Neural crest cell (in vitro differentiated cells): ENCODE measurements at places on chromosomes 2 and 18. TPM values are rescaled to one million over a fixed set of nuclear protein-coding genes. Genes with fewer than 3 reads are reported as not detected.

GRCh38 chr2:172790404-172790803 lies 54.8 kb downstream of the RAPGEF4 start:
- no peak for DNase-seq
- H3K27me3 ChIP-seq, result no peaks in the 10 kb centered on the region
- H3K4me1 ChIP-seq, result no peaks in the 10 kb centered on the region
- no peaks in the 10 kb centered on the region for H3K36me3 ChIP-seq
- no peak overlapping the region for H3K27ac ChIP-seq
- no peak overlapping the region for H3K4me3 ChIP-seq

DNA sequence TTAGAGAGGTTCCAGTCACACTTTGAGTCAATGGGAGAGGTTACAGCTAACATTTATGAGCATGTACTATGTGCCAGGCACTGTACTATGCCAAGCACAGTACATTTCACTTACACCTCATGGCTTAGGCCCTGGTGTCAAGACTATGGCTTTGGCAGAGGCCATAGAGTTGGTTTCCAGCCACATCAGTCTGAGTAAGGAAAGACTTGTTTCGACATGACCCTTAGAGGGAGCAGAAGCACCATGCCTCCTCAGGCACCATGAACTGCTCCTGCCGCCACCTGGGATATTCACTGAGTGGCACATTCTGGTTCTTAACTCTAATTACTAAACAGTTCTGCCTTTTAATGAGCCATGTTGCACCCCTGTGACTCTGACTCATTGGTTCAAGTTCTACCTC lies 12.7 kb downstream of the DGUOK start:
- H3K27ac ChIP-seq, result no peak overlapping the region
- no peak for DNase-seq
- peaks cover 7% of the 10 kb centered on the region for H3K4me1 ChIP-seq
- no peak overlapping the region for H3K4me3 ChIP-seq
- peaks cover 5% of the 10 kb centered on the region for H3K36me3 ChIP-seq

DNA sequence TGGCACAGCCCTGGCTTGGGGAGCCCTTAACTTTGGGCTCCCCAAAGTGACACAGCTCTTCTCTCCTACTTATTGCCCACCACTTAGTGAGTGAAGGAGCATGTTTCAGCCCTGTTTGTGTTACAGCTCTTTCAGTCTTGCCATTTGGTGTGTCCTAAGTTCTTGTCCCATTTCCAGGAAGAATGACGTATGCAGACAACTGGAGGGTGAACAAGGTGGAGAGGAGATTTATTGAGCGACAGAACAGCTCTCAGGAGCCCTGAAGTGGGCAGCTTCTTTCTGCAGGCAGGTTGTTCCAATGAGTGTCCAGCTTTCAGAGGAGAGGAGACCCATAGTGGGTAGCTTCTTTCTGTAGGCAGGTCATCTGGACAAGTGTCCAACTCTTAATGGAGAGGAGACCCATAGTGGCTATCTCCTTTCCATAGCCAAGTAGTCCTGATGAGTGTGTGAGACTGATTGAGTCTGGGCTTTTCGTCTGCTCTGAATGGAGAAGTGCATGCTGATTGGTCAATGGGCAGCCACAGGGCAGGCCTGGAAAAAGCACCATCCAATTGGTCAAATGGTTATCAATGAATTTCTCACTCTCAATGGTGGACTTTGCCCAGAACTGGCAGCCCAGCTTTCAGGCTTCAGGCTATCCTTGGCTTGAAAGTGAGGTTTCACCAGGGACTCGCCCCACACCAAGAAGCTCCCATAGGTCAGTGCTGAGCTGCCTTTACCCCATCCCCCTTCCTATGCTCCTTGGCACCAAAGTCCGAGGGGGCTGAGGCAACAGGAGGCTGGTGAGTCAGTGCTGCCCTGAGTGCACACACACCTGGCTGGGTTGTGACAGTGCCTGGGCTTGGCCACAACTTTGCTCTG lies 688.2 kb downstream of the NYAP2 start:
- H3K4me3 ChIP-seq, result no peak overlapping the region
- H3K27ac ChIP-seq, result no peak overlapping the region
- H3K27me3 ChIP-seq, result no peaks in the 10 kb centered on the region
- DNase-seq, result no peak

- H3K36me3 ChIP-seq, result peaks cover 15% of the 10 kb centered on the region
- DNase-seq, result no peak
- H3K4me3 ChIP-seq, result no peak overlapping the region
- no peak overlapping the region for H3K27ac ChIP-seq
These were observed 24.3 kb downstream of the NCAPH start for GRCh38 chr2:96359866-96360265.

The IL1A gene
- total RNA-seq, result not detected in 2 replicates

The SLC9A2 gene
- total RNA-seq, result 0.09 TPM in 1 of 2 replicates, not detected in the other

The EVX2 gene
- 0.43 and 0.44 TPM in 2 replicates for total RNA-seq
